ENCODE measurements at places on chromosomes 2 and 18.

DNA sequence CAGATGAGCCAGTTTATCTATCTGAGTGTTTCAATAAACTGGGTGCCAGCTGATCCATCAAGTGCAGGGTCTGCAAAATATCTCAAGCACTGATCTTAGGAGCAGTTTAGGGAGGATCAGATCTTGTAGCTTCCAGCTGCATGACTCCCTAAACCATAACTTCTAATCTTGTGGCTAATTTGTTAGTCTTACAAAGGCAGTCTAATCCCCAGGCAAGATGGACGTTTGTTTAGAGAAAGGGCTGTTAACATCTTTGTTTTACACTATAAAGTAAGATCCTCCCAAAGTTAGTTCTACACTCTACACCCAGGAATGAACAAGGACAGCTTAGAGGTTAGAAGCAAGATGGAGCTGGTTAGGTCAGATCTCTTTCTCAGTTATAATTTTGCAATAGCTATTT is 28.7 kb upstream of the HNMT start:
- no peak for DNase-seq

- no peak for DNase-seq
Observed at GRCh38 chr2:109260116-109260855, 131.3 kb downstream of the SH3RF3 start.

- DNase-seq: peak; percentile 75
Observed at GRCh38 chr2:64036034-64036705, 16.9 kb upstream of the VPS54 start.

DNA sequence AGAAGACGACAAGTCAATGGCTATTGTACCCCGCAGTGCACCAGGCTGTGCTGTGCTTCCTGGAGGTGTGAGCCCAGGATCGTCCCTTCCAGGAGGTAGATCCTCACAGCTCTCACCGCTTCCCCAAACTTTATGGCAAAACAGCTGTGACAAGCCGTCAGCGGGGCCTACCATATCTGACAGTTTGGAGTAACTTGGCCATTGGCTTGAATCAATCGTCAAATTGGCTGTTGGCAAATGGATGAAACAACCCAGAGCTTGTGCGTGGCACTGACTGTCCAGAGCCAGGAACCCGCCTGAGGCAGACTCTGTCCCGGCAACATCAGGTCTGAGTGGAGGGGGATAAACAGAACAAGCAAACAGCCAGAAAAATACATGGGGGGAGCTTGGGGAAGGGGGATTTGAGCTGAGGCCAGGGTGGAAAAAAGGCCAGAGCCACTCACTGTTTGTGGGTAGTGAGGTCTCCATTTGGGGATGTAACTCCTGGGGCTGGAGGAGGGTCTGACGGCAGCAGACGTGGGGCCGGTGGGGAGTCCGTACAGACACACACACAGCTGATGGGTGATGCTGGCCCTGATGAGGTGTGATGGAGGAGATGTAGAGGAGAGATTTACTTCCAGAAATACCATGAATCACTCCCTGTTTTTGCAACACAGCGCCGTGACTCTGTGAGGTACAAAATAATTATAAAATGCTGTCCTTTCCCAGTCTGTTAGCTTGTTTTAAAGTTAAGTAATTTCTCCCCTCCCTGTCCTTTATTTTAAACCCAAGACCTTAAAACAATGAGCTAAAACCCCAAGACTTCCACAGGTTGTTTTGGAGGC is 174.8 kb downstream of the TWIST2 start:
- no peak for DNase-seq

- DNase-seq: no peak
Observed at GRCh38 chr18:72091369-72091768, 452.8 kb downstream of the CBLN2 start.

DNA sequence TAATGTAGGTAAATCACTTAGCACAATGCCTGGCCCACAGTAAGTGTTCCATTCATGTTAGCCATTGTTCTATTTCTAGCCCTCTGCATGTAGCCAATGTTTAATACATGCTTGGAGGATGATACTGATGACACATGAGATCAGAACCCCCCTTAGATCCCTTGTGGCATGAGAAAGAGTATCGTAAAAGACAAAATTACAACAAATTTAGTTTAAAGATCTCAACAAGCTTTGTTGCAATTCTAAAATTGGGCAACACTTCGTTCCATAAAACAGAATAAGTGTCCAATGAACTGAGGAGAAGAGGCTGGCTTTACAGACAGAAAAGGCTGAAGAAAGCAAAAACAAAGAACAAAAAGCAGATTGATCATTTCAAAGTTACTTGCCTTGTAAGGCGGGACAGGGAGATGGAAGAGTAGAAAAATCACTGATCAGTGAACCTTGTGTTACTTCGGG is 148.7 kb upstream of the SLC1A4 start:
- no peak for DNase-seq

DNA sequence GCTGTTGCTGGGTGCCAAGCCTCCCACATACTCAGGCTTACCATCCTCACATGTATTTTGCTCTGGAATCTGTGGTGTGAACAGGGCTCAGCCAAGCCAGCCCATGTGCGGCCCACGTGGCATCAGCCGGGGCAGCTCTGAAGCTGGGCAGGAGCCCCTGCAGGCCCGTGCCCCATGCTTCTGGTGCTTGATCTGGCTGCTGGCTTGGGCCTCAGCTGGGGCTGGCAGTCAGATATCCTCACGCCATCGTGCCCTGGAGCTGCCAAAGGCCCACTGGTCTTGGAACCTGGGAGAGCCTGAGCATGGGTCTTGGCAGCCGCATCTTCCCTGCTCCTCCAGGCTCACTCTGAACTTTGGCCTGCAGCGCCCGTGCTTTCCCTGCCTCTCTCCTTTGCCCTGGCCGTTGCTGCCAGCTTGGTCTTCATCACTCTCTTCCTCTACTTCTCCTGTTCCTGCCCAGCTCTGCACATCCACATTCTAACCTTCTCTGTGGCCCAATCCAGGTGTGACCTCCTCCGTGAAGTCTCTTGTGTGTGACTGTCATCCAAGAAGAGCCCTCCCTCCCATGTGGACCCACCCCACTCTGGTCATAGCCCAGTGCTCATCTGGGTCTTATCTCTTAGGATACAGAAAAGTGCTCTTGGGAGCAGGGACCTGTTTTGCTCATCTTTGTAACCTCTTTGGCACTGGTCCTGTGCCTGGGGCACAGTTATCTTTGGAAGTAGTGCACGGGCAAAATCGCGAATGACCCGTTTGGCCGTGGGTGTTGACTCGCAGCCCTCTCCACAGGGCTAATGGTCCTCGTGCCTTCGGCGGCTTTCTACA is 116.1 kb downstream of the RNF144A start:
- DNase-seq: no peak

DNA sequence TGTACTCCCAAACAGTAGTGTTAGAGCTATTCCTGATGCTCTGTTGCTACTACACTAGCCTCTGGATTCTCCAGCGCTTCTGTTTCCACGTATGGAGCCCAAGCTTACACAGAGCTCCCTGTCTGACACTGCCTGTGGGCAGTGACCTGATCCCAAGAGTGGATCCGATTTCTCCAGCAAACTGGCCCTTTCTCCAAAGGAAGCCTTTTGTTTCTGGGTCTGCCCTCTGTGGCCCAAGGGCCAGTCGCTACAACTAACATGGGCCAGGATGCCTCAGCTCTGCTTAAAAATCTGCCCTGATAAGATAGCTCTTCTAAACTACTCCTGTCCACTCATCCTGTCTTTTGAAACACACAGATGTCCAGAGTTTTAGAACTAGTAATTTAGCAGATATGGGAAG is 172.6 kb upstream of the NRP2 start:
- DNase-seq: no peak

- DNase-seq: peak; percentile 5
Observed at GRCh38 chr2:171227066-171227782, 66.5 kb upstream of the TLK1 start.

- peak; percentile 54 for DNase-seq
Observed at GRCh38 chr2:110124939-110125691, 9.5 kb upstream of the MALL start.

DNA sequence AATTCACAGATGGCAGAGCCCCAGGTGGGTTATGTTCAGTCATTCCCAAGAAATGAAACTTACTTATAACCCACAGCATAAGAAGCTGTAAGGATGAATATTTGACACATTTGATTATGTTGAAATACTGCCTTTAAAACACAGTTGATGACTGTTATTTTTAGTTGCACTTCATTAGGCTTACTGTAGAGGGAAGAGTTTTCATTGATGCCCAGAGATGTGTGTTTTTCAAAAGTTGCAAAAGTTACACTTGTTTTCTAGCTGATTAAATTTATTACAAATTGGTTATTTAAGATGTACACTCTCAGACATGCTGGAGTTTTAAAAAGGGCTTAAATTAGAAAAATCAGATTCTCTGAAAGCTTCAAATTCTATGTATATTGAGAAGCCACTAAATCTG is 506.1 kb downstream of the PARD3B start:
- no peak for DNase-seq

- DNase-seq: peak; percentile 16
Observed at GRCh38 chr2:61707984-61708852, 145.6 kb downstream of the FAM161A start.

GRCh38 chr2:25960396-25960795 is 21.9 kb downstream of the KIF3C start:
- DNase-seq: no peak

- DNase-seq: no peak
Observed at GRCh38 chr2:27376866-27377617, 3.5 kb downstream of the ZNF513 start.

- no peak for DNase-seq
Observed at GRCh38 chr2:213627835-213628460, 343.7 kb downstream of the SPAG16 start.

GRCh38 chr2:240384711-240385450 is 50.6 kb upstream of the GPC1 start:
- no peak for DNase-seq

GRCh38 chr2:26805241-26805676 is 19.4 kb downstream of the CENPA start:
- DNase-seq: peak; percentile 76

DNA sequence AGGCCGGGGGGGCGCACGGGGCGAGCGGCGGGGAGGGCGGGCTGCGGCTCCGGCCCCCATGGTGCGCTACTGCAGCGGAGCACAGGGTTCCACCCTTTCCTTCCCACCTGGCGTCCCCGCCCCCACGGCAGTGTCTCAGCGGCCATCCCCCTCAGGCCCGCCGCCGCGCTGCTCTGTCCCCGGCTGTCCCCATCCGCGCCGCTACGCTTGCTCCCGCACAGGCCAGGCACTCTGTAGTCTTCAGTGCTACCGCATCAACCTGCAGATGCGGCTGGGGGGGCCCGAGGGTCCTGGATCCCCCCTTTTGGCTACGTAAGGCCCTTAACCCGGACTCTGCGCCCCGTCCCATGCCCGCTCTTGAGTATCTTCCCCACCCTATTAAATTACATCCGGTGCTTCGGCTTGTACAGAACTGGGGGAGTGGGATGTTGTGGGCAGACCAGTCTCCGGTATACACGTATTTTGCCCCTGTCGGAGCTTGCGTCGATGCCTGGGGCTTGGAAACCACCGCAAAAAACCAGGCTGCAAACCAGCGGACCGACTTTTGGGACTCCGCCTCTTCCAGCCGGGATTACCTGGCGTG is 598 bp upstream of the WBP1 start:
- no peak for DNase-seq

GRCh38 chr2:47602996-47603395 is 179.9 kb upstream of the MSH6 start:
- no peak for DNase-seq

DNA sequence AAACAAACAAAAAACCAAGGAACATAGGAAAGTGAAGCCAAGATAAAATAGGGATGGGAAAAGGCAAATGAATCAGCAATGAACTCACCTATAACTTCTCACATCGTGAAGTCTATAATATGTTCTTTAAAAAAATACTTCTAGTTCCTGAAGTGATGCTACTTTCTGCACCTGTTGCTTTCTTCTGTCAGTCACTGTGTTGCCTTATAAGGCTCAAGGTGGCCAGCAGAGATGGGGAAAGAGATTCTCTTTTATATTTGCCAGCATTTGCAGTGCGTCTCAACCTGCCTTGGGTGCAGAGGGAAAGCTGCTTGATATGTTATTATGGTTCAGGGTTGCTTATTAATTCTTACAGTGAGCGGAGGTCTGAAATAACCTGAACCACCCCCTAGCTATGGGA is 14.0 kb downstream of the QPCT start:
- no peak for DNase-seq

DNA sequence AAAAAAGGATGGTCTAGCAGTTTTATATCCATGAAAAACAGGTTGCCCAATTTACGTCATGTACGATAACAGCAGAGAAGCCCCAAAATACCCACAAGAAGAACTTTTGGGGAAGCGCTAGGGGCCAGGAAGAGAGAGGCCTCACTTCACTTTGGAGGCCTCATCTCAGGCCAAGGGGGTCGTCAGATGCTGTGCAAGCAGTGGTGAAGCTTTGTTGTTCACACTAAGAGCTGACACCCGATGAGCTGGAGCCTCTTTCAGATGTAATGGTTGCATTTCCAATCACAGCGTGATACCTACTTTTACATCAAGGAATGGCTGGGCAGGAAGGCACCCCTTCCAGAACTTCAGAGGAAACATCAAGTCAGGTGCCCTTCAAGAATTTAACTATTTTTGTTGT is 242.3 kb upstream of the PXDN start:
- no peak for DNase-seq

DNA sequence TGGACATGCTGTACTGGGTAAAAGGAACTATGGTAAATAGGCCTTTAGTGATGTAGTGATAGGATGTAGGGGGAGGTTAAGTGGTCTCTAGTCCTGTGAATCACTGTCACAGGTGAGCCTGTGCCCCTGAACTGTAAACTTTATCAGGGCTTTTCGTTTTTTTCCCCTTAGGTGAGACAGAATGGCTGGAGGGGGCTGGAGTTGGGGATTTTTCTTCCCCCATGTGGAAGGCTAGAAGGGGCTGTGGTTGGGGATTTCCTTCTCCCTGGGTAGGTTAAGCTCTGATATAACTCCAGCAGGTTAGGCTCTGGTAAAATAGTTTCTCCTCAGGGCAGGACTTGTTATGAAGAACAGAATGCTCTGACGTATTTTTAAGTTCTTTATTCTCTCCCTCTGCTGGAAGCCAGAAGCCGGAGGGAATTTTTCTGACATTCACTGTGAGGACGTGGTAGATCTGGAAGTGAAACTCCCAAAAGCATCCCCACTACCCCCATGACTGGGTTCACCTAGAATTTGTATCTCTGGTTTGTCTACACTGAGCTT is 28.5 kb downstream of the PIKFYVE start:
- no peak for DNase-seq

DNA sequence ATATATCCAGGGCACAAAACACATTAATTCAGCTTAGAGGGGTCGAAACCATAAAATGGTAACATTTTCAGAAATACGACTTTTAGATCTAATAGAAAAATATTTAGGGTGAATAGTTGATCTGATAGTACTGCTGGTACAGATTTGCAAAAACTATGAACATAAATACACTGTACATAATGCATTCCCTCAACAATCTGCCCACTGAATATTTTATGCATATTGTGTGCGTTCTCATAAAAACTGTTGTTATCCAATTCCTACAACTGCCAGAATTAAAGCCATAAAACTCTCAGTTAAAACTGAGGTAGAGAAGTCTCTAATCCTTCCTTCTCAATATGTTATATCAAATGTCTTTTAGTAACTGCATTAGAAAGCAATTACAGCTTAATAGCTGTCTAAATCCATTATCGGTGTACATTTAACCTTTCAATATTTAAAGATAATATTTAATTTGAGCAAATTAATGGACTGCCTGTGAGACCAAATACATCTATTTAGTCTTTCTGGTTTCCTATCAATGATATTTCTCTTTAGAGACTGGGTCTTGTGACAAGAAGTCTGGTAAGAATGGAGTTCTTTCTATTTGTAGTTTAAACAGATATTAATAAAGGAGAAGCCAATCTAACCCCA is 32.5 kb downstream of the TCF4 start:
- no peak for DNase-seq
